ENCODE measurements at places on chromosomes 6 and 20.

- DNase-seq: no peak
These were observed 14.4 kb upstream of the FOXO3 start for GRCh38 chr6:108546079-108547049.

GRCh38 chr6:169212436-169212835, 41.2 kb downstream of the THBS2 start:
- no peak for DNase-seq

- no peak for DNase-seq
These were observed 53.0 kb upstream of the MLIP start for GRCh38 chr6:54058236-54058635.

GRCh38 chr6:144219056-144219685, 66.0 kb upstream of the UTRN start:
- DNase-seq: no peak

- DNase-seq: no peak
These were observed 48.3 kb upstream of the RNF24 start for GRCh38 chr20:4063631-4064030.

DNA sequence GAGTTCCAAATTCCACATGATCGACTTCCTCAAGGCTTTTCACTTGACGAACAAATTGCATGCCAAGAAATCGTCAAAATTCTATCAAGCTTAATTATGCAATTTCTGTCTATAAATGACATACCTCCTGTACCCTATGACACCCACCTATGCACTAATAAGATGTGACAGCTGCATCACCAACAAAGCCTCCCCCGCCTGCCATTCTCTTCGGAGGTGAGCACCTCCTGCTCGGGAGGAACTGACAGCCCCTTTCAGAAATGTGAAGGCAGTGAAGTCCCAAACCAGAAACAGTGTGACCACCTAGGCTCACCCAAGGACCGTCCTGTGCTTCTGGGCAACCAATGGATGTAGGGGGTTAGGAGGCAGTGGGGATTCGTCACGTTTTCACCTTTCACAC, 37.1 kb downstream of the GPR6 start:
- DNase-seq: no peak

DNA sequence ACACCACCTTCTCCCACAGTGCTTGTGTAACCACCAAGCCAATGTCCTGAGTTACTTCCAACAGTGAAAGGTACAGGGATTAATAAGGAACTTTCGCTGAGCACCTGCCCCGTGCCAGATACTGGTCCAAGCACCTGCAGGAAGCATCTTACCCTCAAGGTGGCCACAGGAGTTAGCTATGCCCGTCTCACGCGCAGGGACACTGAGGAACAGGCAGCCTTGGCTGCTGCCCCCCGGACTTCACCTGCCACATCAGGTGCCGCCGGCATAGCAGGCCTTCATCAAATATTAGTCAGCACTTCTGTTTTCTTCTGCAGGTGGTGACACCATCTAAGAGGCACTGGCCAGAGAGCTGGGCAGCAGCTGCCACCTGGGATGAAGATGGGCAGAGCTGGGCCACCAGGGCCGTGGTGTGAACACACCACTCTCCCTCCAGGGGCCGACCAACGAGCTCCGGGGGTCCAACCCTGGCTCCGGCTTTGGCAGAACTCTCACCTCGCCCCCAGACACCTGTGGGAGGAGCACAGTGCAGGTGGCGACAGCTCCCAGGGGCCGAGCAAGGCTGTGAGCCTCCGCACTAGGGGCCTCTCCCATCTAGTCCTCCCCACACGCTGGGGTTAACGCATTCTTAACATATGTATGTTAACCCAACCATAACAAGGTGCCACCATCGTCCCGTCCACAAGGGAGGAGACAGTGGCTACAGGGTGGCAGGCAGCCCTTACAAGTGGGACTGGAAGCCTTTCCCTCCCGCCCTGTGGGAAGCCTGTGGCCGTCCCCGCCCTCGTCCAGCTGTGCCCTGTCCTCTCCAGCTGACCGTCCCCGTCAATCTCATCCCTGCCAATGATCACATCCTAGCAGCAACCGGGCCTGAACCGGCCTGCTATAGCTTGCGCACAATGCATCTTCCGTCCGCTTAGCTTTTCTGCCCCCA, 2.9 kb upstream of the PPDPF start:
- no peak for DNase-seq

- DNase-seq: no peak
These were observed 125.0 kb upstream of the JAG1 start for GRCh38 chr20:10798811-10799210.

DNA sequence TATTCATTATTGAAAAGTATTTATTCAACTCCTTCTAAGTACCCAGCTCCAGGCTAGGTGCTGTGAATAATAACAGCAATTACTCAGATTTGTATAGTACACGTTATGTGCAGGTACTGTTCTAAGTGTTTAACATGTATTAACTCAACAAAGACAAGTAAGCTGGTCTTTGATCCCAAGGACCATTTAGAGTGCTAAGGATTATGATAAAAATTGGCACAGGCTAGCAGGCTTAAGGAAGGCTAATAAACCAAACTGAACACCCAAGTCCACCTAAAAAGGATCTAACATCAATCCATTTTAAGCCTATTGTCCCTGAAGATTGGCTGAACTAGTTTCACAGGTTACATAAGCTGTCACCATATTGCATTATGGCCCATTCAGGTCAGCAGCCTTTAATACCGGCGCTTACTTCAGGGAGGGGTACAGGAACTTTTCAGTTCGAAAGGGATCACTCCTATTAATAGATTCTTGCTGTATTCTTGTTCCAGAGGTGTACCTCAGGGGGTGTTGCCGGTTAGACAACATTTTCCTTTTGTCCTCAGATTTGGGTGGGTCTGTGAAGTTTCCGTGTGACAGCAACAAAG, 99.0 kb upstream of the GMDS start:
- no peak for DNase-seq

GRCh38 chr20:46700481-46700880, 9.0 kb upstream of the SLC2A10 start:
- DNase-seq: no peak

DNA sequence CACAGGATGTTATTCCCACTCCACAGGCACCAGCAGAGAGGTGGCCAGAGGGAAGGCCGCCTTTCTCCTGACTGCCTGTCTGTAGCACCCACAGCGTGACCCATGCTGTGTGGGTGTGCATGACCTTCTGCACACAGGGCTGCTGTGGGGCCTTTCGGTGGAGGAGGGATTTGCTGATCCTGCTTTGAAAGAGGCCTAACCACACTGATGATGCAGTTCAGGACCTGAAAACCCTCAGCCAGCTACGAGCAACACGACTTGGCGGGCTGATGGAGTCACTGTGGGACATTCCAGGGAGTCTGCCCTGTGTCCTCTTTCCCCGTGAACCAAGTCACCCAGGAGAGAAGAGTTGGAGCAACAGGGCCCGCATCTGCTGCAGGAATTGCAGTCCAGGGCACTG, 49.1 kb downstream of the SYTL3 start:
- no peak for DNase-seq

- DNase-seq: no peak
These were observed 493.1 kb upstream of the FLRT3 start for GRCh38 chr20:14830466-14830865.

DNA sequence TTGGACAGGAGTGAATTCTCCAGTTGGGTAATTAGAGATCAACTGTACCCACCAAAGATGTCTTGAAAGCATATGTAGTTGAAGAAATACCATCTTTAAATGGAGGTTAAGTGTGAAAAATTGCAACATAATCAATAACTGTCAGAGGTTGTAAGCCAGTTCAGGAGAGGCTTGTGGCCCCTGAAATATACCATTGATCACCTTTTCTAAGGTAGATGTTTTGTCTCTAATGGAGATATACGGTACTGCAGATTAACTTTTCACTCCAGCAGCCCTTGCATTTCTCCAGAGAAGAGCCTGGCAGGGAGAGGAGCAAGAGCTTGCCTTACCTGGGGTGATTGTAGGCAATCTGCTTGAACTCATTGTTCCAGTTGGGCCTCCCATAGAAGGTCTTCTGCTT, 48.8 kb downstream of the NOX3 start:
- DNase-seq: no peak

- no peak for DNase-seq
These were observed 251.1 kb downstream of the FOXC1 start for GRCh38 chr6:1860756-1861348.

- no peak for DNase-seq
These were observed 176.4 kb upstream of the MYLIP start for GRCh38 chr6:15952231-15953151.

DNA sequence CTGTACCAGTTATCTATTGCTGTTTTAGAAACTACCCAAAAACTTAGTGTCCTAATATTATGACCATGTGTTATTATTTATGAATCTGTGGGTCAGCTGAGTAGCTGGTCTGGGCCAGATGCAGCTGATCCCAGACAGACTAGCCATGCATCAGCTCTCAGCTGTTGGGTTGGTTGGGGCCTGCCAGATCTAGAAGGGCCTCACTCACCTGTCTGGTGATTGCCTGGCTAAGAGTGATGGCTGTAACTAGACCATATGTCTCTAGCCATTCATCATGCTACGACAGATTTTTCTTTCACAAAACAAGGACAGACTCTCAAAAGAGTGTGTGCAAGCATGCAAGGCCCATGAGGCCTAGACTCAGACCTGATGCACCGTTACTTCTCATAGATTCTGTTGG, 403.2 kb downstream of the SAMD5 start:
- no peak for DNase-seq

DNA sequence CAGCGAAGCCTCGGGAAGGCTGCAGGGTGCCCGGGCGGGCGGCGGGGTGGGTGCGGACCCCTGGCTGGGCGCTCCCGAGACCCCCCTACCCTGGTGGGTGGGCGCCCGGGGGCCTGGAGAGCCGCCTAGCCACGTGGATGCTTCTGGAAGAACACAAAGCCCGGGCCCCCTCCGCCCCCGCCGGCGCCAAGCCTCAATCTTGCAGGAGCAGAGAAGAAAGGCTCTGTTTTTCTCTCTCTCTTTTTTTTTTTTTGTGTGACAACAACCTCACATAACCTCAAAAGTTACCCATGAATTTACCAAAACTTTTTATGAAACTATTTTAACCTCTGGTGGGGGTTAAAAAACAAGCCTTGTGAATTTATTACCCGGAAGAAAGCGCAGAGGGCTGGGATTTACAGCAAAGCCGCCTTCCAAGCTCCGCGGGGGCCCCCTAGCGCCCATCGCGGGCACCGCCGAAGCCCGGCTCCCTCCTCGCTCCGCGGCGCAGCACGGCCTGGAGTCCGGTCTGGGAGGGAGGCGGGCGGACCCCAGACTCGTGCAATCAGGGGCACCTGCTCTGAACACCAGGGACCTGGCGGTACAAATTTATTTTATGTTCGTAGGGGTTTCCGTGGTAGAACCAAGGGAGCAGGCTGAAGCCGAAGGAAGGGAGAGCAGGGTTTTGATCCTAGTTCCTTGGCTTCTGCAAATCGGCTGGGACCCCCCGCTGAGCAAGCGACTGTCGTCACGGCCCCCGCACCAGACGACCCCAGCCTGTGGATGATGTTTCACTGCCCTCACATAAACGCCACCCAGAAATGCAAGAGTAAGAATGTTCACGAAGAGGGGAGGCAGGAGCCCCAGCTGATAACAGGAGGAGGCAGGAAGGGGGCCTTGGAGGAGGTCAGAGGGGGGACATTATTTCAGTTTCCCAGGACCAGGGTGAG, 58.9 kb downstream of the ZNF831 start:
- peak; percentile 84 for DNase-seq

DNA sequence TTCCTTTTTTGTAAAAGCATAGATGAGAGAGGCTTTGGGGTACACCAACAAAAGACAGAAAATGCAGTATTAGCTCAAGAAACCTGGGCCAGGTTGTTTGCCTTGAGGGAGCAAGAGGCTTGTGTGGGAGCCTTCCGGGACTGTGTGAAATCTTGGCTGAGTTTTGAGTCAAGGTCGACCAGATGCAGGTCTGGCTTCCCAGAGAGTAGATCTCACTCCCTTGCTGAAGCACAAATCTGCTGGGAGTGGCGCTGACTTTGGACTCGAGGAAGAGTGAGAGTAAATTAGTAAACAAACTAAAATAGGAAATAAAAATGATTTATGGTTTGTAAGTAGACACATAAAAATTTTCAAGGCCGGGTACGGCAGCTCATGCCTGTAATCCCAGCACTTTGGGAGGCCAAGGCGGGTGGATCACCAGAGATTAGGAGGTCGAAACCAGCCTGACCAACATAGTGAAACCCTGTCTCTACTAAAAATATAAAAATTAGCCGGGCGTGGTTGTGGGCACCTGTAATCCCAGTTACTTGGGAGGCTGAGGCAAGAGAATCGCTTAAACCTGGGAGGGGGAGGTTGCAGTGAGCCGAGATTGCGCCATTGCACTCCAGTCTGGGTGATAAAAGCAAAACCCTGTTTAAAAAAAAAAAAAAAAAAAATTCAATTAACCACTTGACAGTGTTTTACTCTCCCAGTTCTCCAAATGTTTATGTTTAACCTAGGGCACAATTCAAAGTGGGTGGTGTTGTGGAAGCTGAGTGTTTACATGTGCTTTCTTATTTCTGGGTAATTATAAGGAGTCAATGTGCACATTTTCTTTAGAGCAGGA, 27.7 kb upstream of the EDN1 start:
- DNase-seq: no peak

- DNase-seq: no peak
These were observed 10.9 kb upstream of the F13A1 start for GRCh38 chr6:6331393-6331792.

DNA sequence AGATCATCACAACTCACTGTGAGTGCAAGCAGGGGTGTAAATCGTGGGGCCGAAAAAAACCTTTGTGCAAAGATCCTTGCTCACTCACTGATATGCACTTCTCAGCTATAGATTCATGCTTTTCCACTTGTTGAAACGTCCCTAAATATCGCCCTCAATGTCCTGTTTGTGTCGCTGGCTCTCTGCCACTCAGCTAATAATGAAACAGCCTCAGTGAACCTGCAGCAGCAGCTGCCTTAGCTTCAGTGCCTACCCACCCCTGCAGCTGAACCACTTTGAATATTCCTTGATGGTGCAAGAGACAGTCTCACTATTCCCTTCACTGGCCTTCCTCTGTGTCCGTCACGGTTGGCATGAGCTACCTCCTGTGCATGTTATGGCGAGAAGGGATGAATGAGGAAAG, 128.9 kb upstream of the NAA20 start:
- DNase-seq: no peak

DNA sequence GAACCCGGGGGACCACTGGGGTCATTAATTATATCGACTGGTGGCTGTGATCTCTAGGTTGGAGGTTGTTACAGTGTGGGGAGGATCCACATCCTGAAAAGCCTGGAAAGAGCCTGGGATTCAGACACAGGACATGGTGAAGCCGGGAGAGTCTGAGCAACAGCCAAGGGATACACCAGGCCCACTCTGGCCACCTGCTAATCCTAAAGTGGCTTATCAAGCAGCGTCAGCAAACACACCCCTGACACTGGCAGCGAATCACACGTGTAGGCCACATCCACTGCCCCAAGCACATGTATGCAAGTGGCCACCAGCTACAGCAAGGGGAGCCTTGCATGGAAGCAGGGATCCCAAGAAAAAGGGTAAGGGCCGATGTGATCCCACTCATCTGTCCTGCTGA, 41.0 kb downstream of the GFOD1 start:
- no peak for DNase-seq

GRCh38 chr6:114712129-114712662, 369.4 kb upstream of the HS3ST5 start:
- no peak for DNase-seq

GRCh38 chr20:5150226-5151076, 23.6 kb downstream of the CDS2 start:
- no peak for DNase-seq

GRCh38 chr6:106988664-106989063, 14.1 kb upstream of the CD24 start:
- no peak for DNase-seq
